ENCODE measurements at places on chromosomes 6 and 20.
A peak's percentile ranks its signal among the peaks of the same experiment; 100 is the strongest.

DNA sequence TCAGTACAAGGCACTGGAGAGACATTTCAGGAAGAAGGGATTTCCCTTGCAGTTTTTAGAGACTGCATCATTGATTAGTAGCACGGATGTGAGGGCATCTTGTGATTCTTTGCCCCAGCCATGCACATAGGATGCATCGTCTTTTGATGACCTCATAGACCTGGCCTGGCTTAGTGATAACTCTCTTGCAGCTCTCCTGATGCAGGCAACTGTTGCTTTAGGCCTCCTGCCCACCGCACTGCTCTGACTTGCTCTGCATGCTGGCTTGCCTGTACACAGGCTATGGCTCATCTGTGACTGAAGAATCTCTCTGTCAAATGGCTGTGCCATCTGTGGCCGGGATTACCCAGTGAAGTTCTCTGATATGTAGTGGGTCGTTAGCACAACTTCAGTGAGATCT lies 207.7 kb upstream of the PTCHD4 start:
- DNase-seq: no peak

- no peak for DNase-seq
These were observed 16.3 kb downstream of the GNAS start for GRCh38 chr20:58868795-58869194.

- no peak for DNase-seq
These were observed 87.3 kb upstream of the TULP1 start for GRCh38 chr6:35599761-35600658.

GRCh38 chr20:14470977-14471661 lies 133.7 kb upstream of the FLRT3 start:
- DNase-seq: no peak

DNA sequence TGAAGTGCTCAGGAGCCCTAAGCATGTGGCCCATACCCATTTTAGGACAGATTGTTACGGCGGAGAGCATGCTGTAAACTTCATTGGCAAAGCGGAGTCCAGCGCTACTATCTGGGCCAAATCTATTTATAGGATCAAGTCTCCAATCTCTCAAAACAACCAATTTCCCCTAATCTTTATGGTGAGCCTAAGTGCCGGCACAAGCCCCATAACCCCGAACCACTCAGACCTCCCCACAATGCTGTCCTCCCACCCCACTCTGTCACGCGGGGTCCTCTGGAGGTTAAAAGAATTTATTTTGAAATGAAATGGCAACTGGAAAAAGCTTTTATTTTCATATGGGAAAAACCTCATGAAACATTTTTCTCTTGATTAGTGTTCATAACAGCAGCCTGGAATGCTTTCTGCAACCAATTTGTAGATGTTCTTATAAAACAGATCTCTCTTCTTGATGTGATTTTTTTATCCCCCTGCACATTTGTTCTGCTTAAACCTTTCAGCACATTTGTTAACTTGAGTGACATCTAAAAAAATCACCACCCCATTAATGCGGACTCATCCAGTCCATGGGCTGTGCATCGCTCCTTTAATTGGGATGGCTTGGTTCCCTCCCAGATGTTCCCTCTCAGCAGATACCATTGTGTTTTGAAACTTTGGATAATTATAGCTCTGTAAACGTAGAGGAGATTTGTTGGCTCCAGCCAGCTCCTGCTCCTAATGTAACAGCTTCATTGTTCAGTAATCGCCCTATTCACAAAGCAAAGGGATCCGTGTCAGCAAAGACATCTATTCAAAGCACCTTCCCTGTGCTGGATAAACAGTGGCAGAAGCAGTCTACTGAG lies 323.6 kb downstream of the CD83 start:
- DNase-seq: no peak

DNA sequence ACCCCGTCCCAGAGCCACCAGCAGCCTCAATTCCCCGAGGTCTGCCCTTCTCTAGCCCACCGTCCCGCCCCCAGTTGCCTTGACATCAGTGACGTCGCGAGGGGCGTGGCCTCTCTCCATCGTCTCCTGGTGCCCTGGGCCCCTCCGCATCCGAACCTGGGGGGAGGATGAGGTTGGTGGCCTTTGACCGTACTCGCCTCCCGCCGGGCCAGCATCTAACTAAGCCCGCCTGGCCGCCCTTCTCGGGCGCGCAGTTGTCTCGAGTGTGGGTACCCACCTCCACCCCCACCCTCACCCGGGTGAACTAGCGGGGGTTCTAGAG lies 5.5 kb upstream of the ARMC12 start:
- peak; percentile 82 for DNase-seq

DNA sequence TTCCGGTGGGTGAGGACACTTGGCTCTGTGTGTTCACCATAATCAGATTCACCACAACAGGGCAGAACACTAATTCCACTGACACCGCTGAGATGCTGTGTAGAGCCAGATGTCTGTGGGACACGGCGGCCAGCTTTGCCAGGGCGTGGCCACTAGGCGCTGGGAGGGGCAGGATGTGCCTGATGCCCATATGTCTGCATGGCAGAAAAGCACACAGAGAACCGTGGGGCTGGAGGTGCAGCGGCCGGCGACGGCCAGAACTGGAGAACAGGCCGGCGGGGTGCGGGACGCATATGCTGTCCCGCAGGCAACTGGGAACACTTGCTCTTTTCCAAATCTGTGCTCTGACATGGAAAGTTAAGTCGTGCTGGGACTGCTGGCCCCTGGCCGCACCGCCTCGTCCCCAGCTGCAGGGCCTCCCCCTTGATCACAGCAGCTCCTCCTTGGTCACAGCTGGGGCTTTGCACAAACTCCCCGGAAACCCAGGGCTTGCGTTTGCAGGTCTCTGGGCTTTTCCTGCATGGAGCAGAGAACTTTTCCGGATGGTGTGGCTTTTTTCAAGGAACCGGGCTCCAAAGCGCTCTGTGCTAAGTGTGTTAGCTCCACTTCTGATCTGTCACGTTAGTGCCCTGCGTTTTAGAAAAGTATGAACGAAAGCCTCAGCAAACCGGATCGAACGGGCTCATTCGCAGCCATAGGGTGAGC lies 31.1 kb downstream of the NTSR1 start:
- peak; percentile 30 for DNase-seq

DNA sequence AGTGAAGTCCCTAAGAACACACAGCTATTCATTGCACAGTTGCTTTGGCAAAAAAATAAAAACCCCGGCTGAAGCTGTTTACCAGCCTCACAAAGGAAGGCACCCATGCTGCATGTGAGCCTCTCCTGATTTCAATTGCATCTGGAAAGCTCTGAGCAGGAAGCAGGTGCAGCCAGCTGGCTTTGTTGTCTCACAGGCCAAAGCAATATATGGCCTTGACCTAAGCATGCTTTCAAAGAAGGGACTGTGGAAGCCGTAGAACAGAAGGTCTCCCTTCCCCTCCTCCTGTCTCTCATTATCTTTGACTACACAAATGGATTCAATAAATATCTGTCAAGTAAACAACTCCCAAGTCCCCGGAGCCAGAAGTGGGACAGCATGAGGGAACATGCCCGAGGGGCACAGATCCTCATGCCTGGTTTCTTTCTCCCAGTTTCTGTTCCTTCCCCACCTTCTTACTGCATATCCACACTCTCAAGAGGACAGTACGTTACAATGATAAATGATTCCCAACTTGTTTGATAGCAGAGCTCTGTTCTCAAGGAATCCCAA lies 57.2 kb upstream of the PCSK2 start:
- DNase-seq: no peak

GRCh38 chr20:8509809-8510208 lies 377.7 kb downstream of the PLCB1 start:
- DNase-seq: no peak

GRCh38 chr6:107196152-107196551 lies 80.8 kb upstream of the BEND3 start:
- DNase-seq: no peak

GRCh38 chr6:42075159-42075838 lies 25.0 kb downstream of the TAF8 start:
- DNase-seq: no peak

DNA sequence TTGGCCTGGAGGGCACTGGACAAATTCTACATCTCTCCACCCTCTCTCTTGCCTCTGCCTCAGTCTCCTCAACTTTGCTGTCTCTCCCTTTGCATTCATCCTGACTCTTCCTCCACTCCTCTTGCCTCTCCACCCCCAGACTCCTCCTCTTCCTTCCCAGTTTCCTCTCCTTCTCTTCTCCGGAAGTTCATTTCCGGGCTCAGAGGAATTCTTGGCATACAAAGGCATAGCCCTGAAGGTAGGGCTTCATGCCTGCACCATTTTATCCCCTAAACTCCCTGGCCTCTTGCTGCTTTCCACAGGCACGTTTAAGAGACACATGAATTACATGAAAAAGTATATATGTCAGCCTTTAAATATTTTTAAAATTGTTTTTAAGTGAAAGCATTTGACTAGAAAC lies 10.6 kb downstream of the BFSP1 start:
- no peak for DNase-seq

- no peak for DNase-seq
These were observed 121.6 kb upstream of the PMEPA1 start for GRCh38 chr20:57831326-57831992.

DNA sequence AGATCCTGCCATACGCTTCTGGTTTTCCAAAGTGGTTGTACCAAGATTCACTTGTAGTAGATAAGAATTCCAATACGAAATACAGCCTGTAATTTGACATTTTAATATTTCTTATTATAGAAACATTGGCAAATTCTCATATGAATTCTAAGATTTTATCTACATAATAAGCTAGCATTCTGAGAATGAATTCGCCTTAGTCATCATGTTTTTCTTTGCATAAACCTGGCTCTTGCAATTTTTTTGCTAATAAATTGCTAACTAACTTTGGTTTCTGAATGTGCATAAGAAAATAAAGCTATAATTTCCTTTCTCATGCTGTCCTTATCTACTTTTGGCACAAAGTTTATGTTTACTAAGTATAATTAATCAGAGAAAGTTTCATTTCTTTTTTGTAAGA lies 673.0 kb downstream of the PTPRT start:
- DNase-seq: no peak

- DNase-seq: no peak
These were observed 212.2 kb downstream of the ARHGAP18 start for GRCh38 chr6:129497481-129498441.

DNA sequence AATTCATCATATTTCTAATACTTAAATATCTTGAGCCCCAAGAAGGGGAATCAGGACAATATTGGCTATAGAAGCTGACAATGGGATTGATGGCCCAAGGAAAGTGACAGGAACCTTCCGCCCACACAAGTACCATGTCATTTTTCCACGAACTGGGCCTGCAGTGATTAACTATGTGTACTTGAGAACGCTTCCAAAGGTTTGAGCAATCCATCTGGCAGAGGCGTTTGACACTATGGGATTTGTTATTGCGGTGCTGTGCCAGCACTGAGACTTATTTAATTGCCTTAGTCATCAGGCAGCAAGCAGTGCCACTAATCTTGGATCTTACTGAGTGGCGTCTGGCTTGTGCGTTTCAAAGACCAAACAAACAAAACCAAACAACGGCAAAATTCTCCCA lies 135.6 kb upstream of the UST start:
- no peak for DNase-seq

DNA sequence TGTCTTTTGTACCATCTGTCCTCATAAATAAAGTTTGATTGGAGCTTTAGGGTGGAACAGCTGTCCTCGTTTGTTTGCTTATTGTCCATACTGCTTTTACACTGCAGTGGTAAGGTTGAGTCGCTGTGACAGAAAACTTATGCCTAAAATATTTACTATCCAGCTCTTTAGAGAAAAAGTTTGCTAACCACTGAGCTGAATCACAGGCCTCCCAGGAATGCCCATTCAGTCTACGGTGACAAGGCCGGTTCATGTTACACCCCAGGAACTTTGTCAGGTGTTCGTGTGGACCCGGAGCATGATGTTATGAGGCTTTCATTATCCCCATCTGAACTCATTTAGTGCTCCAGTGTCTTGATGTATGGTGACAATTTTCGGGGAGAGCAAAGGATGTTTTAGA lies 401.1 kb downstream of the SAMD5 start:
- no peak for DNase-seq

- DNase-seq: no peak
These were observed 29.0 kb upstream of the MPC1 start for GRCh38 chr6:166411721-166412151.

GRCh38 chr20:42484790-42485375 lies 704.8 kb downstream of the PTPRT start:
- DNase-seq: no peak

GRCh38 chr6:138211048-138211581 lies 7.2 kb downstream of the PBOV1 start:
- no peak for DNase-seq

DNA sequence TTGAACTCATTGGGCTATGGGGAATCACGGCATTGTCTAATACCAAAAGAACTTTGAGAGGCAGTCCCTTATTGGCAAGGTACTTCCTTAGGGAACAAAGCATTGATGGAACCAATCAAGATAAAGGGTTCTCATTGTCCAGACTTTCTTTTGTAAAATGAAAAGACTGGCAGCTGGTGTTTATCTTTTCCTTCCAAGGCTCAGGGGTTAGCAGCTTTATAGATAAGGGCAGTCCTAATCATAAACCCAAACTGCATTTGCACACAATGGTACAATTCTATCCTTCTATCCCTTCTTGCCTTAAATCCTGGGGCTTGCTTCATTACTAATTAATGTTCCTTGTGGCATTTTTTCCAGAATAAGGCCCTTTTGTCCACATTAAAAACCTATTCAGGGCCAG lies 28.6 kb downstream of the CDK19 start:
- no peak for DNase-seq

DNA sequence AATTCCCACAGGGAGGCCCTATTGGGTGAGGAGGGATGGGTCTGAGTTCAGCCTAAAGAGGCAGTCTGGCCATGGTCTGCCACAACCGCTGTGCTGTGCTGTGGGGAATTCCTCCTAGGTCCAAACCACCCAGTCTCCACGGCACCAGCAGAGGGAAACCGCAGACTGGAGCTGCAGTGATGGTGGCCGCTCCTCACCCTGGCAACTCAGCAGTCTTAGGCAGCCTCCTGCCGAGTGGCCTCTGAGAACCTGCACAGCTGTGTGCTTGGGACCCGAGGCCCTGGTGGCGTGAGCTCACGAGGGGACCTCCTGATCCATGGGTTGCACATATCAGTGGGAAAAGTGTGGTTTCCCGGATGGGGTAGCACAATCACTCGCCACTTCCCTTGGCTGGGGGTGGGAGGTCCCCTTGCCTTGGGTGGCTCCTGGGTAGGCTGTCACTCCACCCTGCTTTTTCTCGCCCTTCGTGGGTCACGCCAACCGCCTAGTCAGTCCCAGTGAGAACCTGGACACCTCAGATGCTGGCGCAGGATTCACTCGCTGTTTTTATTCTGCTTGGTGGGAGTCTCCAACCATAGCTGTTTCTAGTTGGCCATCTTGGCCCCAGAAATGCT lies 242.2 kb downstream of the CDH26 start:
- DNase-seq: no peak

GRCh38 chr20:13094976-13095375 lies 86.2 kb downstream of the SPTLC3 start:
- DNase-seq: no peak

DNA sequence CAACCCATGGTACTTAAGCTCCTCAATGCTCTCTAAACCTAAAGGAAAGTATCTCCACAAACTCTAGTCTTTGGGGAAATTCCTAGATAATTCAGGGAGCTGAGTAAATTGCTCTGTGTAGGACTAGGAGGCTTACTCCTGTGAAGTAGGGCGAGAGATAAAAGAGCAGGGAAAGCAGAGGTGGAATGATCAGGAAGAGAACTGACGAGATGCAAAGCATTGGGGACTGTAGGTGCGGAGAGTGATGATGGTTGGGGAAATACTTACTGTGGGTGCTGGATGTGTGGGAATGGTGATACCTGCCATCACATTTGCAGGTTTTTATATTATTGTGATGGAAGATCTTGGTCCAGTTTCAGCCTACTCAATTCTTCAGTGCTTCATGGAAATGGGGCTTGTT lies 1.6 kb upstream of the LATS1 start:
- no peak for DNase-seq

Measured in T-helper 22 cell (primary cell).